ENCODE measurements at places on chromosomes 7 and 10.

- DNase-seq: peak; percentile 55
These were observed 315.2 kb upstream of the ZNF32 start for GRCh38 chr10:43963793-43964425.

- DNase-seq: no peak
These were observed 436.4 kb upstream of the LRGUK start for GRCh38 chr7:133690740-133691139.

DNA sequence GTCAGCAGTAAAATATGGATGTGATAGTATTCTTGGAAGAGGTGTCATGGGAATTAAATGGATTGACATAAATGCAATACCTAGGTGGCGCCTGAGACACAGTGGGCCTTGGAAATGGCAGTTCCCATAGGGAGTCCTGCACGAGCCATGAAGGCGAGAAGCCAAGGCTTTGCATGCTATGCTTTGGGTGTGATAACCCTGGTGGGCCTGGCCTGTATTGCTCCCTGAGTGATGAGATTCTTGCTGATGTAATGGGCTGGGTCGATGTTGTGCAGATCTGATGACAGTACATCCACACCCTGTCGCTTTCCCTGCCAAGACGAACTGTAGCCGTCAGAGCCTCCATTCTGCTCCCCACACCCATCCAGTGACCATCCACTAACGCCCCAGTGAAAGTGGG lies 46.4 kb downstream of the CREB5 start:
- DNase-seq: no peak

DNA sequence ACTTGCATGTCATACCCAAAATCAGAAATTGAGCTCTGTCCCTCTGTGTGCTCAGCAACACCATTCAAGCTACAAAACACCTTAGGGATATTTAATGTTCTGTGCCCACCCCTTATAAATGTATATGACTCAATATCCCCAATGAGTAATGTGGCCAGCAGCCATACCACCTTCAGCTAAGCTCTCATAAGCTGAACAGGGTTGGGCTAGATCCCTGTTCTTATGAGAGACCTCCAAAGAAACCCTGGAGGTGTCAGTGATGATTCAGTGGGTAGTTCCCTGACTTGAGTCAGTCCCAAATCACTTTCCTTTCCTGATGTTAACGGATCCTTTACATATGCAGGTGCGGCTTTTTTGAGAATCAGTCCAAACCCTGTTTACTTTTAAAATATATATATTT lies 253.8 kb downstream of the CREB5 start:
- DNase-seq: no peak

- peak; percentile 1 for DNase-seq
These were observed 21.0 kb downstream of the ZCCHC24 start for GRCh38 chr10:79424221-79425073.

Measured in suppressor macrophage (primary cell).